ENCODE measurements at places on chromosomes 5 and 9. TPM values are rescaled to one million over a fixed set of nuclear protein-coding genes. Genes with fewer than 3 reads are reported as not detected.

ALDH1A1 gene
- not detected for total RNA-seq

GGTA1 gene
- not detected for total RNA-seq

FCN1 gene
- total RNA-seq: not detected

PLAC8L1 gene
- 0.39 TPM for total RNA-seq

PPP2R2B gene
- 0.60 TPM for total RNA-seq

ZNF879 gene
- total RNA-seq: 7.2 TPM

SEMA6A gene
- total RNA-seq: not detected

DNM1 gene
- 0.99 TPM for total RNA-seq

AK8 gene
- not detected for total RNA-seq

SLC34A3 gene
- total RNA-seq: not detected

DMRT3 gene
- not detected for total RNA-seq

ZNF169 gene
- total RNA-seq: 9.4 TPM

ROR2 gene
- not detected for total RNA-seq

IL7R gene
- total RNA-seq: 371 TPM

RNF224 gene
- not detected for total RNA-seq

SLC25A46 gene
- 41.6 TPM for total RNA-seq

IL5 gene
- total RNA-seq: 1.5 TPM

CAMK2A gene
- total RNA-seq: not detected

PTGES gene
- not detected for total RNA-seq

PCDHA3 gene
- not detected for total RNA-seq

NMUR2 gene
- total RNA-seq: not detected

INSL4 gene
- total RNA-seq: not detected

Measured in activated naive CD4-positive, alpha-beta T cell treated with anti-CD3 and anti-CD28 coated beads, Interleukin-2, amount 10 ng/mL, durations not matched to agents 5 hours and 36 hours (primary cell).